ENCODE measurements at places on chromosomes 2 and 18.

DNA sequence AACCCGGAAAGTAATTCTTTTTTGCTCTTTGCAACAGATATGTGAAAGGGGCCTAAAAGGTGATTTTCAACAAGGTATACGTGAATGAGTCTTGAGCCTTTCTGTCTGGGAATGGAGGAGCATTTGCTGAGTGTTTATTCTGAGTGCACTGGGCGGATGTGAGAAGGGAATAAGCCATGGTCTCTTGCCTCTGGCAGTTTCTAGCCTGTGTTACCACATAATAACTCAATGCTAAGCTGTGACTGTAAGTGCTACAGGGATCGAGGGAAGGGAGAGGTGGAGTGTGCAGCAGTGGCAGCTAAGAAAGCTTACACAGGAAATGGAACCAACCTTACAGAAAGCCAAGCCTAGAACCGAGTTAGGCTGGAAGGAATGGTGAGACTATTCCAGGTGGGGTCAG lies 444.3 kb downstream of the SLC4A3 start:
- DNase-seq: no peak

GRCh38 chr18:45253973-45254708 lies 361.1 kb upstream of the SLC14A2 start:
- DNase-seq: no peak

GRCh38 chr18:67433971-67434370 lies 82.5 kb downstream of the DSEL start:
- DNase-seq: no peak

DNA sequence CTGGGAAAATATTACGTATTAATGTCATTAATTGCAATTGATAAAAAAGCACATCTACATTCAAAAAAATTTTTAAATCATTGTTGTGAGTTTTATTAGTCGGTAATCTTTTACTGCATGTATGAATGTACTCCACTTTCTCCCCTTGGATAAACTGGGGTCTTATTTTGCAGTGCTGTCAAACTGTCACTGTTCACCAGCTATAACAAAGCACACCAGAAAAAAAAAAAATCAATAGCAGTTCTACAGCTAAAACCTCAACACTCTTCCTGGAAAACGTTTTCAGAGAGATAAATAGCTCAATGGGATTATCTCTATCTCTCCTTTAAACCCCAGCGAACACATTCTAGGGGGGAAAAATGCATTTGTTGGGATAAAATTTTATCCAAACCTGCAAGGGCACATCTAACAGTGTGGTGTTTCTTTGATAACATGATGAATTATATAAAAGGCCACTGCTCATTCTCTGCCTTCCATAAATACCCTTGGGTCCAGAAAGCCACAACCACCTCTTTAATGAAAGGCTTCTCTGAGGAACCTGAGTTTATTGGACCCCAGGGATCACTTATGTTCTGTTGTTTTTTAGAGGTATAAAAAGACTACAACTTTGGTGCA lies 219.9 kb downstream of the CDH20 start:
- DNase-seq: no peak

GRCh38 chr2:90645-91312 lies 44.5 kb upstream of the FAM110C start:
- no peak for DNase-seq

GRCh38 chr2:68428126-68428525 lies 39.0 kb downstream of the FBXO48 start:
- no peak for DNase-seq

GRCh38 chr2:11275910-11276309 lies 68.5 kb downstream of the ROCK2 start:
- DNase-seq: no peak

All from ELF-1 (cell line).